ENCODE measurements at places on chromosomes 3 and 15.
A peak's percentile ranks its signal among the peaks of the same experiment; 100 is the strongest.

DNA sequence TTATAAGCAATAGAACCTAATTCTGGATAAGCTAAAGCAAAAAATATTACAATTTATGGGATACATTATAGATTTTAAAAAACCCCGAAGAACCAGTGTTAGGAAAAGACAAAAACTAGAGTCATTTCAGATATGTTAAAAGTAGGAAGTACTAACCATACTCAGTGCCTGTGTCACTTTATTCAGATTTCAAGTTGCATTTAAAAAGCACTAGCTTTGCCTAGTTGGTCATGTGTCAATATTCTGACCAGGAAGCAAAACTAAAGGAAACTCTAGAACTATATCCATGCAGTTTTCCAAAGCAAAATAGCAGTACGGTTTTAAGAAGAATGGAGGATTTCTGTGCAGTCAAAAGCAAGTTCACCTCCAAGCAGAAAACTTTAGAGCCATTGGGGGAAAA lies 88.4 kb downstream of the RAP2B start:
- no peak for DNase-seq

DNA sequence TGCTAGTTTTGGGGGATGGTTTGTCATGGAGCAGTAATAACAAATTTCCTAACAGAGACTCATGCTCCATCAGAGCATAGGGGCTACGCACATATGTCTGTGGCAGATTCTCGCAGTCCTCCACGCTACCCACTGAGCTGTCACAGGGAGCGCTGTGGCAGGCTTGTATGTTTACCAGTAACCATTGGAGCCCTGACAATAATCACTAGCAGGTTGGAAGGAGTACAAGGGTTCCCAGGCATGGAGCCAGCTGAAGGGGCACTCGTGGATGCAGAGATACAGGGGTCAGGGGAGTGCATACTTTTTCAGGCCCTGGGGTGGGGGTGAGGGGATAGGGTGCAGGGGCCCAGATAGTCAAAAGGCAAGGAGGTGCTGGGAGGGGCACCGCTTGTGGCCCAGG lies 7.9 kb upstream of the GP9 start:
- DNase-seq = no peak

DNA sequence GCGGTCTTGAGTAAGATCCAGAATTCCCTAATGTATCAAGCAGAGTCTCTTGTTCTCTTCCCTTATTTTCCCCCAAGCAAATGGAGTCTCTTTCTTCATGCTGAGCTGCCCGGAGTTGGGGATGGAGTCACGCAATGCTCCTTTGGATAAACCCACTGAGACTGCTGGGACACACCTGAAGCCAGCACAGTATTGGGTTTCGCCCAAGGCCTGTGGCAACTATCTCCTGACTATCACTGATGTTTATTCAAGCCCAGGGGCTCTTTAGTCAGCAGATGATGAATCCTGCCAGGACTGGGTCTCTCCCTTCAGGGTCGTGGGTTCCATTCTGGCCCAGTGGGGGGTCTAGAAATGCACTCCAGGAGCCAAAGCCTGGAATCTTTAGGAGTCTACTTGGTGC lies 11.3 kb downstream of the USF3 start:
- no peak for DNase-seq

GRCh38 chr3:27290760-27291159 lies 78.4 kb downstream of the NEK10 start:
- DNase-seq = no peak

DNA sequence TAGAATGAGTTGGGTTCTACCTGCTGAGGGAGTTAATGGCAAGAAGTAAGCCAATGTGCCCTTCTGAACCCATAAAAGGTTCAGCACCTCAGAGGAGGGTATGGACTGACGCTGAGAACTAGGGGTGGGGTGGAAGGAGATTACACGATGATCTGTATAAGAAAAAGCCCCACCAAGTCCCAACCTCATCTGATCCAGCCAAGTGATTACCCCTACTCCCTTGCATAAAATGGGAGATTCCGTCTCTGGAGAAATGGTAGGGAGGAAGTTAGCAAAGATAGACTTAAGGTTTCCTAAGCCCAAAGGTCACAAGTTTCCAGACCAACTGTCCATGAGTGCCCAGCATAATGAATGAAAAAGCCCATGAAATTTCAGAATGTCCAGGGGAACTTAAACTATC lies 7.1 kb upstream of the DVL3 start:
- DNase-seq = no peak

DNA sequence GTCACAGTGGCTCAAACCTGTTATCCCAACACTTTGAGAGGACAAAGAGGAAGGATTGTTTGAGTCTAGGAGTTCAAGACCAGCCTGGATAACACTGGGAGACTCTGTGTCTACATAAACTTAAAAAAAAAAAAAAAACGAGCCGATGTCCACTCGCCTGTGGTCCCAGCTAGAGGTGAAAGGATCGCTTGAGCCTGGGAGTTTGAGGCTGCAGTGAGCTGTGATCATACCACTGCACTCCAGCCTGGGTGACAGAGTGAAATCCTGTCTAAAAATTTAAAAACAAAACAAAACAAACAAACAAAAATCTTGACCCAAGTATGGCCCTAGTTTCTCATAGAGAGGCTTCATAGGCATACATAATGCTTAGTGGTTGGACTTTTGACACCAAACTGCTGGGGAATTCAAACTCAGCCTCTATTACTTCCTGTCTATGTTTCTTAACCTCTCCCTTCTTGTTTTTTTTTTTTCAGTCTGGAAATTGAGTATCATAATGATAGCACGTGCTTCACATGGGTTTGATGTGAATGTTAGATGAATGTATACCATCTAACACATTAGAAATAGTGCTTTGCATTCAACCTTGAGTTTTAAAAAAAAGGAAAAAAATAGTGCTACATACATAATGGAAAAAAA lies 46.4 kb upstream of the CAPN7 start:
- DNase-seq = no peak

- no peak for DNase-seq
Measured at GRCh38 chr3:43218921-43219320, 67.4 kb upstream of the SNRK start.

DNA sequence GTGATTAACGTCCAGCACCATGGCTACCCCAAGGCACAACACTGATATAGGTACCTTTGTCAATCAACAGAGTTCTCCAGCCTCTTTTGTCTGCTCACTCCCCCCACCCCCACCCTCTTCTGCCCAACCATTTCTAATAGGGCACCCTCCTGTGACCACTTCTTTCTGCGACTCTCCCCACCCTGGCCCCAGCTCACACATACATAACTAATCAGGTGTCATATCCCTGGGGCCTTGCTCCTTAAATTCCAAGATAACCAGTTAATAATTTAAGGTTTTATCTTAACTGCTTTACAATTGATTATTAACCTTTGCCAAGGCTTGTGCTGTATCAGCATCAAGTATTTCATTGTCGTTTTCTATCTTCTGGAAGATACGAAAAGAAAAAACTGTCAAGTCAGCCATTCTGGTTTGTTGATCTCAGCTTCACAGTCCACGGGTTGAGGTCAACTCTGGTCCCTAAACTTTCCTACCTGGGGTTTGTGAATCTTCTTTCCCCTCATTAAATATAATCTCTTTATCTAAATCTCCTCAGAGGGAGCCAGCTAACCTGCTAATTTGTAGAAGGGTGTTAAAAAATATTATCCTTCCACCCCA lies 27.3 kb upstream of the SLC28A2 start:
- no peak for DNase-seq

GRCh38 chr15:69346112-69346511 lies 47.4 kb downstream of the PAQR5 start:
- no peak for DNase-seq

DNA sequence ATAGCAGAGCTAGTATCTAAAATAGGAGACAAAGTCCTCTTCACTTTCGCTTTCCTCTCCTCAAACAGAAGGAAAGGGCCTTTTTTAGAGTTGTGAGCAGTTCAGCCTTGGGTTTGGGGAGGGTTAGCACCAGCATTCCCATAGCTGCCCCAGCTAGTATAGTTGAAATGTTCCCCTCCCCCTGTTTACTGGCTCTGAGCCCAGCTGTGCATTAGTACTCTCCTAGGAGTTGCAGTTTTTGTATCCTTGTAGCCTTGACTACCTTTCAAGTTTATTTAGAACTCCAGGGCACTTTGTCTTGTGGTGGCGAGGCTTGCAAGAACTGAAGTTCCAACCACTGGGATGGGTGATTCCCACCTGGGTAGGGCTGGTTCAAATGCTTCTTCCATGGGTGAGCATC lies 245.1 kb upstream of the NAALADL2 start:
- DNase-seq = no peak

DNA sequence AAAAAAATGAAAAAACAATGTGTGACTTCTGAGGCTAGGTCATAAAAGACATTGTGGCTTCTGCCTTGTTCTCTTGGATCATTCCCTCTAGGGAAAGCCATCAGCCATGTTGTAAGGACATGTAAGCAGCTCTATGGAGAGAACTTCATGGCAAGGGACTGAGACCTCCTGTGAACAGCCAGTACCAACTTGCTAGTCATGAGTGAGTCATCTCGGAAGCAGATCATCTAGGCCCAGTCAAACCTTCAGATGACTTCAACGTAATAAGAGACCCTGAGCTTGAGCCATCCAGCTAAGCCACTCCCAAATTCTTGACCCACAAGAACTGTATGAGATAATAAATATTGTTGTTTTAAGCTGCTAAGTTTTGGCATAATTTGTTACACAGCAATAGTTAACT lies 4.9 kb downstream of the MON1A start:
- no peak for DNase-seq

DNA sequence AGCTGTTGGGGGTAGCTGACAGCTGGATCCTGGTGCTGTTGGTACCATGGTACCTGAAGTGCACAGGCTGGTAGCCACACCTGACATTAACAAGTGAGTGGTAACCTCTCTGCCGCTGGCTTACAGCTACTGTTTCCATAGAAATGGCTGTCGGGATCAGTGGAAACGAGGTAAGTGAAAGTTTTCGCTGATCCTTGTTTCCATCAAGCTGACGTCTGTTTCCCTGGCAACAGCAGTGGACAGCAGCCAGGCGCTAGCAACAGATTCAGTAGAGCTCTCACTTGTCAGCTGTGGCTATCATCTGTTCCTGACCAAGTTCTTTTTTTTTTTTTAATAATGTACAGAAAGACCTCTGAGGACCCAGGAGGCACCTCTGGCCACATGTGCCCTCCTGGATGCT lies 166.2 kb downstream of the CHDH start:
- DNase-seq = peak; percentile 72

DNA sequence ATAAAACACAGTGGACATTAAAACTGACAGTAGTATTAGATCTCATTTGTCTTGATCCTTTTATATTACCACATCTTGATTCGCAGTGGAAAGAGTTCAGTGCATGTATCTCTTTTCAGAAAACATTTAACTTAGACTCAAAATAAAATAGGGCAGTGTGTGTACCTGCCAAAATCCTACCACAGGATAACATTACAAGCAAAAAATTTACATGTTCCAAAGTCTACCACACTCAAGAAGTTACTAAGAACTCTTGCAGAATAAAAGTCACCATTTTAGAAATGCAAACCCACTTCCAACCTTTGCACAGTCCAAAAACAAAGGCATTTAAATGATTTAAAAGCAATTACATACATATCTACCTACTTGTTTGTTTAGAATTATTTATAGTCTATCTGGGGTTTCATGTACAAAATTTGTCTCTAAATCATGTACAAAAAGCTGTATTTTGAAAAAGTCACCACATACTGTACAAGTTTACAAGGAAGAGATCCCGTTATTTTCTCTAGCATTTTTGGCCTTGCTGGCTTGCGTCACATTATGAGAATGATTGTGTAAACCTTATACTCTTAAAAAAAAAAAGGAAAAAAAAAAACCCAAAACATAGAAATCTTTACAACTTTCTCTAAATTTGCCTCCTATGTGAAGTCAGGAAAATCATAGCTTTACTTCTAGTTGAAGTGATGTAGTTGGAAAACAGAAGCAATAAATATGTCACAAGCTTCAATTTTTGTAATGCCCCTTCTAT lies 153.8 kb downstream of the ADAM10 start:
- DNase-seq = no peak

- DNase-seq = no peak
Measured at GRCh38 chr3:9912294-9912935, 4.5 kb upstream of the IL17RC start.

DNA sequence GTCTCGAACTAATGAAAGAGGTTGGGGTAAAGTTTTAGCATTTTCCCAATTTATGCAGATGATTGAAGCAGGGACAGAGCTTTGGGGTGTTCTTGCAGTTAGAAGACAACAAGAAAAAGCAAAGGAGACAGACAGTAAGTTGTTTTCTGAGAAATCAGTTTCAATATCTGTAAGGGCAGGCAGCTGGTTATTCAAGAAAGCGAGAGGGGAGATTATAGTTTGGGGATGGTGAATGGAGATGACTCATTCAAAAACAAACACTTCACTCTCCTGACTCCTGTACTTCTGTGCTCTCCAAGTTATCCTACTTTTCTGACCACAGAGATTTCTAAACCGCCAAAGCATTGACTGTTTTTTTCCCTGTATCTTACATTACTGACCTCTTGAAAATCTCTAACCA lies 352.0 kb downstream of the GAP43 start:
- no peak for DNase-seq

GRCh38 chr3:187064210-187065115 lies 74.8 kb downstream of the RPL39L start:
- no peak for DNase-seq

DNA sequence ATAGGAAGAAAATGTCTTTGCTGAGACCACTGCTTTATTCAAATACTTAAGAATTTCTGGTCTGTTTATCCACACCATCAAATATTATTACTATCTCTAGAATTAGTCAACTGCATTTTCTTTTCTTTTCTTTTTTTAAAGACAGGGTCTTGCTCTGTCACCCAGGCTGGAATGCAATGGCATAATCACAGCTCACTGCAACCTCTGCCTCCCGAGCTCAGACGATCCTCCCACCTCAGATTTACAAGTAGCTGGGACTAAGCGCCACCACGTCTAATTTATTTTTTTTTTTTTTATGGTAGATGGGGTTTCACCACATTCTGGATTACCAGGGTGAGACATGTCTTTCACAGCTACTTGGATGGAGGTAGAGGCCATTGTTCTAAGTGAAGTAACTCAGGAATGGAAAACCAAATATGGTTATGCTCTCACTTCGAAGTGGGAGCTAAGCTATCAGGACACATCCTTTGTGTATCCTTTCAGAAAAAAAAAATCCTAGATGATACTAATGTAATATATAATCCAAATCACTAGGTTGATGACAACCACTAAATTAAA lies 52.8 kb downstream of the STAG1 start:
- no peak for DNase-seq
